Naive thymus-derived CD4-positive, alpha-beta T cell (primary cell): ENCODE measurements at places on chromosomes 1 and 21.

- H3K4me3 ChIP-seq, result no peak overlapping the region
- no peaks in the 10 kb centered on the region for H3K4me1 ChIP-seq
- no peak for DNase-seq
- H3K36me3 ChIP-seq, result no peaks in the 10 kb centered on the region
Observed at GRCh38 chr1:43048601-43049011, 89.9 kb upstream of the SLC2A1 start.

- H3K27ac ChIP-seq, result peak overlapping the region; percentile 63
- H3K4me3 ChIP-seq, result no peak overlapping the region
- DNase-seq, result no peak
- peaks cover 89% of the 10 kb centered on the region for H3K36me3 ChIP-seq
- H3K27me3 ChIP-seq, result no peaks in the 10 kb centered on the region
- peaks cover 27% of the 10 kb centered on the region for H3K4me1 ChIP-seq
Observed at GRCh38 chr1:40064797-40065499, 24.4 kb downstream of the CAP1 start.

DNA sequence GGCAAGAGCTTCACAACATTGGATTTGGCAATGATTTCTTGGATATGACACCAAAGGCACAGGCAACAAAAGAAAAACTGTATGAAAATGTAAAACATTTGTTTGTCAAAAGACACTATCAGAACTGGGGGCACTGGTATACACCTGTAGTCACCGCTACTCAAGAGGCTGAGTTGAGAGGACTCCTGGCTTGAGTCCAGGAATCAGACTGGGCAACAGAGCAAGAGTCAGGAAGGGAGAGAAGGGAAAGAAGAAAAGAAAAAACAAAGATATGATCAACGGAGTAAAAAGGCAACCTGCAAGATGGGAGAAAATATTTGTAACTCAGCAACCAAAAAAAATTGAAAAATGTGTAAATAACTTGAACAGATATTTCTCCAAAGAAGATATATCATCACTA lies 6.0 kb upstream of the TUT4 start:
- no peak for DNase-seq
- no peaks in the 10 kb centered on the region for H3K4me1 ChIP-seq
- no peak overlapping the region for H3K27ac ChIP-seq
- no peaks in the 10 kb centered on the region for H3K27me3 ChIP-seq

DNA sequence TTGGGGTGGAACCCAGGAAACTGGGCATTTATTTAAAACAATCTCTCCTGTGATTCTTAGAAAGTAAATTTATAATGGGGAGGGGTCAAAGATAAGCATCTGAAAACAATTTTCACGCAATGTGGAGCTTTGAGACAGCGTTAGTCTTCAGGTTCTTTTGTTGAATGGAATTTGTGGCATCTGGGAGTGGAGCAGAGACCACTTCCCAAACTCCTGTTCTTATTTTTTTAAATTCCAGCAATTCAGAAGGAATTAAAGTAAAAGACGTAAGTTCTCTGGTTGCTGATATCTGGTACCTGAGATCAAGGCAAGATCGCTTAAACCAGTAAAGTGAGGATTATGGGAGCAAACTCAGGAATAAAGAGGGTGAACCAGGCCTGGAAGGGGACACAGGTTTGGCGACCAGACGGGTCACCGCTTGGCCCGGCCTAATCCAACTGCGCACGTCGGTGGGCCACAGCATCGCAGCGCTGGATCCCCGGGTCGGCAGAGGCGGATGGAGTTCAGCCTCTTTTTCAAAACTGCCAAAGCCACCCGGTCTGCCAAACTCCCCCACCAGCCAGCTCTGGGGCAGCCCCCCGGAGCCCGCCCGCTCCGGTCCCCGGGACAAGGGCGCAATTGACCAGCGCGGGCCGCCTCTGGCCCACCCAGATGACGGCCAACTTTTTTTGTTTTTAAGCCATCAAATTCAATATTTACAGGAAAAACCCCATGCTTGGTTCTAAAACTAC lies 754 bp upstream of the PDPN start:
- no peak overlapping the region for H3K4me3 ChIP-seq
- no peak for DNase-seq
- H3K27ac ChIP-seq, result no peak overlapping the region
- no peaks in the 10 kb centered on the region for H3K4me1 ChIP-seq
- no peaks in the 10 kb centered on the region for H3K36me3 ChIP-seq

DNA sequence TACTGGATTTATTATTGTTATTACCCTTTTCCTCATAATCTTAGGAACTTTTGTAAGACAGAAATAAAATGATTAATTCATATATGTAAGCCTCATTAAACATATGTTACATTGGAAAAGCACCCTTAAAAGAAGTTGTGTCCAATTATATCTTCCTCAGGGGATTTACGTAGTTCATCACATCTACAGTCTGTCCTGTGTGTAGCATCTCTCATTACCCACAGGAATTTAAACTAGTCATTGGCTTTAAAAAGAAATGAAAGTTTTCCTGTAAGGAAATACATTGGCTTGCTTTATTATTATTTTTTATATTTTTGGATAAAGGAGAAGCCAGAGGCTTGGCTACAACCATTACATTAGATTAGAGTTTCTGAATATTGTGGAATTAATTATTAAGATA lies 56.1 kb downstream of the SWT1 start:
- no peak overlapping the region for H3K27ac ChIP-seq
- no peaks in the 10 kb centered on the region for H3K27me3 ChIP-seq
- H3K36me3 ChIP-seq, result no peaks in the 10 kb centered on the region

- no peak for DNase-seq
- H3K36me3 ChIP-seq, result no peaks in the 10 kb centered on the region
- H3K4me3 ChIP-seq, result no peak overlapping the region
- H3K4me1 ChIP-seq, result no peaks in the 10 kb centered on the region
Observed at GRCh38 chr1:203116091-203116820, 11.3 kb upstream of the ADORA1 start.

DNA sequence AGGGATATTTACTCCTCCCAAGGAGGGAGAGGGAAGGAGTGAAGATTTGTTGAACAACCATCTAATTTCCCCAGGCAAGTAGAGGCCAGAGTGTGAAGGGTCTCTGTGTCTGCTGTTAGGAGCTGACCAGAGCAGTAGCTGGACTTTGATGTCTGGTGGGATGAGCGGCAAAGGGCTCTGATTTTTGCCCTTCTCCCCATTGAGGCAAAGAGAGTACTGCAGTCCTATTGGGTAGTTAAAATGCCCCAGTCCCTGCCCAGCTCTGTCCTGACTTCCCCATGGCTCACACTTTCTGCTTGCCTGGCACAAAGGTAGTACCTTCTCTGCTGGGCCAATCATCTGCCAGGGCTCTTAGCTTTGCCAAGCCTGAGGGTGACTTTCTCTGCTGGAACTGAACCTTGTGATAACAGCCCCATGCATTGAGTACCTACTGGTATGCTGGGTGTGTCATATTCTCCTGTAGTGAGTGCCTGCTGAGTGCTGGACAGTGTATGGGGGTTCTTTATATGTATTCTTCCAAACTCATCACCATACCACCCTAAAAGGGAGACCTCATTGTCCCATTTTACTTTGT lies 64.0 kb upstream of the SELENON start:
- H3K27me3 ChIP-seq, result no peaks in the 10 kb centered on the region
- peaks cover 15% of the 10 kb centered on the region for H3K36me3 ChIP-seq
- H3K4me1 ChIP-seq, result peaks cover 31% of the 10 kb centered on the region
- peak overlapping the region; percentile 30 for H3K27ac ChIP-seq
- H3K4me3 ChIP-seq, result no peak overlapping the region

DNA sequence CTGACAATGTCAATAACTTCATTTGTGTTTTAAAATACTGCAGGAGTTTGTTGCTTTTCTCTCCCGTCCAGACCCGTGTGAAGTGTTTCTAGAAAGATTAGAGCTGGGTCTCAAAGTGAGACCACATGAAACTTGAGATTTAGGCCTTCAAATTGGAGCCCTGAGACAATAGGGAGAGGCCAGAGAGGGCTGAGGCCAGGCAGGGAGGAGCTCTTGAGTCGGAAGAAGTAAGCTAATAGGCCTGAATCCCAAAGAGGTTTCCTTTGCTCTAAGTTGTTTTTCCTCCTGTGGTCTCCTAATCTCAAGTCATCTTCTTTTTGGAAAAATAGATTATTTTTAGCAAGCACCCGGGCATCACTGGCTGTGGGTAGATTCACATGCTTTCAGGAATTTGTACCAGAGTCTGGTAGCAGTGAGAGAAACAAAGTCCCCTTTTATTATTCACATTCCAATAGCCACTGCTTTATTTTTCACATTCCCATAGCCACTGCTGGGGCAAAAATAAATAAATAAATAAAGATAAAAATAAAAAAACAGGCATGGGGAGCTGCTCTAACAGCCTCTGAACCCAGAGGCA lies 25.6 kb downstream of the CD244 start:
- DNase-seq, result no peak
- H3K4me3 ChIP-seq, result peak overlapping the region; percentile 14
- H3K27ac ChIP-seq, result peak overlapping the region; percentile 69
- peaks cover 50% of the 10 kb centered on the region for H3K4me1 ChIP-seq
- no peaks in the 10 kb centered on the region for H3K27me3 ChIP-seq
